ENCODE measurements at places on chromosomes 12 and 14.

DNA sequence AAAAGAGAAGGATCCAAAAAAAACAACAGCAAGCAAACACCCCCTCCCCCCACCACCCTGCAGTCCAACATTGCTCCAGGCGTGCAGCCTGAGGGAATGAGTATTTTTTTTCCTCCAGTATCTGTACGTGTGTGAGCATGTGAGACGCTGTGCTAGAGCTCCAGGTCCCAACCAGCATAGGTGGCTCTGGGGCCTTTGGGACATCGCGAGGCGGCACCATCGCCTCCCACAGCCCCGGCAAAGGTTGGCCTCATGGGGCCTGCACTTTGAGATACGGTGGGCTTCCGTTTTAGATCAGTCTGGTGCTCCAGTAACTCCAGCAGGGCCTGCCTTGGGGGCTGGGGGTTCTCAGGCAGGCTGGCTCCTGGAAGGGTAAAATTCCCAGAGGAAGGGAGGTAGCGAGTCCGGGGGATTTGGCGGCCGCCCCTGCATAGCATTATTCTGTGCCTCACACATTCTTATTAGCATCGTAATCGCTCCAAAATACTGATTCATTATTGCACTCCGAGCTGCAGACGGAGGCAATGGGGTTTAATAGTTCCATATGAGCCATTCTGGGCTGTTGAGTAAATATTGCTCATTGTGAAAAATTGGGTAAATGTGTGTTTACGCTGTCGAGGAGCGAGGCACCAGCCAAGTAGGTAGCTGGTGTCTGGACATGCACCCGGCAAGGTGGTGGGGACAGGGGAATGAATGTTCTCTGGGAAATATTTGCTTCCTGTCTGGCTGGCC is 143.1 kb upstream of the MYL2 start:
- peak overlapping the region; percentile 29 for H3K4me3 ChIP-seq
- DNase-seq: peak; percentile 51
- H3K36me3 ChIP-seq: peaks cover 10% of the 10 kb centered on the region
- H3K27ac ChIP-seq: peak overlapping the region; percentile 34
- no peaks in the 10 kb centered on the region for H3K27me3 ChIP-seq

DNA sequence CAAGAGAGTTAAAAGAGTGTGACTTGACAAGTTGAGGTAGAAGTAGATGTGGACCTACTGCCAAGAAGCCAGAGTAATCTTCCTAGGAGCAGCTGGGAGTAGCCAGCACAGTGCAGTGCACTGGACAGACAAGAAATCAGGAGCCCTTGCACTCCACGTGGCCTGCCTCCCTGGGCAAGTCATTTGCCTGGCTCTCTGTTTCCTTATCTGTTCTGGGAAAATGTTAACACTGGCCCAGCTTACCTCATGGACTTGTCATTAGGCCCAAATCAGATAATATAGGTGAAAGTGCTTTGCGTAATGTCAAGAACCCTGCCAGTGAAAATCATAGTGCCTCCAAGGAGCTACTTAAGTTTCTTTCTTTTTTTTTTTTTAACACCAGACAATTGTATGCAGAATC is 19.2 kb downstream of the SLC7A8 start:
- no peaks in the 10 kb centered on the region for H3K27me3 ChIP-seq
- no peak overlapping the region for H3K4me3 ChIP-seq
- H3K4me1 ChIP-seq: peaks cover 14% of the 10 kb centered on the region
- no peak overlapping the region for H3K27ac ChIP-seq

- H3K4me3 ChIP-seq: no peak overlapping the region
- no peaks in the 10 kb centered on the region for H3K27me3 ChIP-seq
- no peak overlapping the region for H3K27ac ChIP-seq
- peaks cover 5% of the 10 kb centered on the region for H3K36me3 ChIP-seq
These were observed 103.3 kb downstream of the ADCK1 start for GRCh38 chr14:77903221-77903620.

DNA sequence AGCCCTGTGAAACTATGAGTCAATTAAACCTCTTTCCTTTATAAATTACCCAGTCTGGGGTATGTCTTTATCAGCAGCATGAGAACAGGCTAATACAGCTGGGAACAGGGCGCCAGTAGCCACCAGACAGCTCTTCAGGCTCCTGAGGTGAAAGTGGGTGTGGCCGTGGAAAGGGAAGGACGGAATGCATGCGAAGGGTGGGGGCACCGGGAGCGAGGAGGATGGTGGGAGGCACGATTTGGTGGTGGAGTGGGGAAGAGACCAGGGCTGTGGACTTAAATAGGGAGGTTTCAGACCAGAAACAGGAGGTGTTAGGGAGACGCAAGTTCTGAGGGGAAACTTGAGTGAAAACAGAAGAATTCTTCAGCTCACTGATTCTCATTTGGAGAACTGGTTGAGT is 44.1 kb upstream of the CHST11 start:
- H3K27me3 ChIP-seq: no peaks in the 10 kb centered on the region
- no peak for DNase-seq
- no peak overlapping the region for H3K4me3 ChIP-seq
- no peak overlapping the region for H3K27ac ChIP-seq
- H3K36me3 ChIP-seq: no peaks in the 10 kb centered on the region
- peaks cover 12% of the 10 kb centered on the region for H3K4me1 ChIP-seq

- peaks cover 10% of the 10 kb centered on the region for H3K4me1 ChIP-seq
- no peak overlapping the region for H3K4me3 ChIP-seq
- H3K27ac ChIP-seq: no peak overlapping the region
- no peaks in the 10 kb centered on the region for H3K27me3 ChIP-seq
- DNase-seq: no peak
These were observed 83.0 kb downstream of the ACTN1 start for GRCh38 chr14:68896132-68896531.

GRCh38 chr12:44405297-44405696 is 470.8 kb downstream of the NELL2 start:
- H3K36me3 ChIP-seq: no peaks in the 10 kb centered on the region
- no peak overlapping the region for H3K27ac ChIP-seq
- peaks cover 43% of the 10 kb centered on the region for H3K27me3 ChIP-seq

DNA sequence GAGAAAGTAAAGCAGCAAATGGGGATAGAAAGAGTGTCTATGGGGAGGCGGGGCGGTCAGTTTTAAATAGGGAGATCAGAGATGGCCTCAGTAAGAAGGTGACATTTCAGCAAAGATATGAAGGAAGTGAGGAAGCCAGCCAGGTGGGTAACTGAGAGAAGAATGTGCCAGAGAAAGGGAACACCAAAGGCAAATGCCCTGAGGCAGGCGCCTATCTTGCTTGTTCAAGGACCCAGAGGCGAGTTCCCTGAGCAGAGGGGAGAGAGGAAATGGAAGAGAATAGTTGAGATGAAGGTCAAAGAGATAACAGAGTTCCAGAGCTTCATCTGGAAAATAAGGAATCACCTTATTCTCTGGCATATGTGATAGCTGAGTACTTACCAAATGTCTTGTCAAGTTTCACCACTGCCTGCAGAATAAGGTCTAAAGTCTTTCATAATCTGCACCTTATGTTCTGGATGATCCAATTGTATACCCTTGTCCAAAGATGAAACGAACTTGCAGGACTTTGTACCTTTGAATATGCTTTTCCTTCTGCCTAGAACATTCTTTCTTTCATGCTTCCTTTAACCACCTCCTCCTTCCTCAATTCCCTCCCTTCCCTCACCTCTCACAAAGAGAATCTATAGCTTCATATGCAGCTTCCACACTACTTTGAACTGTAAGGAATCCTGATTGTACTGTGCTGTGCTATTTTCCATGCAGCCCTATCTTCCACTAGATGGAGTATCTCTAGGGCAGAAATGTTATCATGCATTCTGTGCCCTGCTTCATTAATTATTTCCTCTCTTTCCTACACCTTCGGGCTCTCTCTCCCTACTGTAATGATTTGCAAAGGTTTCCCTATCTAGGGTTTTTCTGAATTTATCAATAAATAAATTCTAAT is 38.5 kb downstream of the GNPTAB start:
- peaks cover 11% of the 10 kb centered on the region for H3K36me3 ChIP-seq
- H3K4me1 ChIP-seq: no peaks in the 10 kb centered on the region
- peak; percentile 4 for DNase-seq

DNA sequence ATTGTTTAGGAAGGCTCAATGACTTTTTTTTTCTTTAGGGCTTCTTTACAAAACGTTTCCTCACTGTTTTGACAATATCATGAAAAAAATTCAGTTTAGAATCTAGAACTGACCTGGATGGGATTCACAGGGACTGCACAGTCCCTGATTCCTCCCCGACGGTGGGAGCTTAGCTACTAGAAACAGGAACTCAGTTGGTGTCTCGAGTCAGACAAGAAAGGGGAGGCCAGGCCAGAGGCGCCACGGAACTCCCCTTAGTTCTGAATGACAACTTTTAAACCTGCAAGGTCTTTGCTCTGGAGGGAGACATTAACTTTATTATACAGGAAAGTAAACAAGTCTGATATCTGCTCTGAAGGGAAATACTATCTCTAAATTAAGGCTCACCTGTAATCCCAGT is 45.4 kb upstream of the SRP54 start:
- no peak for DNase-seq
- no peaks in the 10 kb centered on the region for H3K36me3 ChIP-seq
- no peak overlapping the region for H3K4me3 ChIP-seq
- no peaks in the 10 kb centered on the region for H3K4me1 ChIP-seq

DNA sequence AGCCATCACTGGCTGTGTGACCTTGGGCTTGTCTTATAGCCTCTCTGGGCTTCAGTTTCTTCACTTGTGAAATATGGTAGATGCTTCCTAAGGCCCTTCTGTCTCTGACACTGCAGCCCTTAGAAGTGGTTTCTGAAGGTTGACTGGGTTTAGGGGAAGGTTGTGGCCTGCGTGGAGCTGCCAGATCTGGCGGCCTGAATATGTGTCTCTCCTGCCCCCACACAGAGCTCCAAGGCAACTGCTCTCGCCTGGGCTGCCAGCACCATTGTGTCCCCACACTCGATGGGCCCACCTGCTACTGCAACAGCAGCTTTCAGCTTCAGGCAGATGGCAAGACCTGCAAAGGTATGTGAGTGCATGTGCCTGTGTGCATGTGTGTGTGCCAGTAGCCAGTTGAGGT is 4.0 kb downstream of the LRP1-AS start:
- H3K27ac ChIP-seq: no peak overlapping the region
- no peak for DNase-seq
- peaks cover 14% of the 10 kb centered on the region for H3K4me1 ChIP-seq
- peaks cover 35% of the 10 kb centered on the region for H3K36me3 ChIP-seq

DNA sequence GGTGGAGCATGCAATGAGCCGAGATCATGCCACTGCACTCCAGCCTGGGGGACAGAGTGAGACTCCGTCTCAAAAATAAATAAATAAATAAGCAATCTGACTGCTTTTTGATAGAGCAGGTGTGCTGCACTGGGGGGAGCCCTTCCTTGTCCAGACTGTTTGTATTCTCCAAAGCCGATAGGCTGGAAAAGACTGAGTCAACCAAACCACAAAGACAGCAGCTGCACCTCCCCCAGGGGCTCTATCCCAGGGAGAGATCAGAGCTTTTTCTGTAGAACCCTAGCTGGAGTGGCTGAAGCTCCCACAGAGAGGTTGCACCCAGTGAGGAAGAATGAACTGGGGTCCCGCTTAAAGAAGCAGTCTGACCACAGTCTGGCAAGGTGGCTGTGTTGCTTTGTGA is 45.8 kb upstream of the LALBA start:
- H3K27me3 ChIP-seq: peaks cover 63% of the 10 kb centered on the region
- peak; percentile 9 for DNase-seq
- no peak overlapping the region for H3K4me3 ChIP-seq
- no peak overlapping the region for H3K27ac ChIP-seq
- no peaks in the 10 kb centered on the region for H3K36me3 ChIP-seq

- no peaks in the 10 kb centered on the region for H3K36me3 ChIP-seq
- peak overlapping the region; percentile 61 for H3K27ac ChIP-seq
- H3K4me3 ChIP-seq: no peak overlapping the region
- DNase-seq: peak; percentile 90
These were observed 285.3 kb downstream of the DPF3 start for GRCh38 chr14:72608391-72609204.

- H3K27ac ChIP-seq: no peak overlapping the region
- no peaks in the 10 kb centered on the region for H3K36me3 ChIP-seq
- no peak overlapping the region for H3K4me3 ChIP-seq
- H3K4me1 ChIP-seq: peaks cover 5% of the 10 kb centered on the region
- peaks cover 27% of the 10 kb centered on the region for H3K27me3 ChIP-seq
- no peak for DNase-seq
These were observed 45.0 kb downstream of the SLC6A12 start for GRCh38 chr12:168763-169525.

- no peak overlapping the region for H3K4me3 ChIP-seq
- DNase-seq: no peak
- H3K27me3 ChIP-seq: no peaks in the 10 kb centered on the region
- no peak overlapping the region for H3K27ac ChIP-seq
- H3K36me3 ChIP-seq: no peaks in the 10 kb centered on the region
These were observed 441.7 kb downstream of the RAD51B start for GRCh38 chr14:68261092-68261842.

GRCh38 chr12:96053476-96054243 is 18.3 kb upstream of the LTA4H start:
- no peak for DNase-seq

DNA sequence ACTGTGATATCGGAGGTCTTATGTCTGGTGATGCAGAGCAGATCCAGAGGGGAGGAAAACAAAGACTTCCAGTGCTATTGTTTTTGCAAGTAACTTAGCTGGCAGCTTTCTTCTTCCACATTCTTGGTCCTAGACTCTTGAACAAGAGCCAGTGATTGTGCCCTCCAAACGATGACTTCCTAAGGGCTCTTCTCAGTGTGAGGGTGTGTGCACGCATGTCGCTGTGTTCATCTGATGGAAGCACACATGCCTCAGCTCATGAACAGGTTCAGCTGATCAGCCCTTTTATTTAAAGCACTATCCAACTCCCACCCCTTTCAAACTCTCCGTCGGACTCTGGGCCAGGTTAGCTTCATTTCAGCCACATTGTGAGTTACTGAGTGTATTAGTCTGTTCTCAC is 59.5 kb downstream of the SMOC1 start:
- no peaks in the 10 kb centered on the region for H3K4me1 ChIP-seq
- H3K4me3 ChIP-seq: no peak overlapping the region
- no peaks in the 10 kb centered on the region for H3K36me3 ChIP-seq
- H3K27me3 ChIP-seq: no peaks in the 10 kb centered on the region
- DNase-seq: no peak

DNA sequence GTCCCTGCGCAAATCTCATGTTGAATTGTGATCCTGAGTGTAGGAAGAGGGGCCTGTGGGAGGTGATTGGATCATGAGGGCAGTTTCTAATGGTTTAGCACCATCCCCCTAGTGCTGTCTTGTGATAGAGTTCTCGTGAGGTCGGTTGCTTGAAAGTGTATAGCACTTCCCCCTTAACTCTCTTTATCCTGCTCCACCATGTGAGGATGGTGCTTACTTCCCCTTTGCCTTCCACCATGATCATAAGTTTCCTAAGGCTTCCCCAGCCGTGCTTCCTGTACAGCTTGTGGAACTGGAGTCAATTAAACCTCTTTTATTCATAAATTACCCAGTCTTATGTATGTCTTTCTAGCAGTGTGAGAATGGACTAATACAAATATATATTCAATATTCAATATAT is 303.7 kb upstream of the SEL1L start:
- no peaks in the 10 kb centered on the region for H3K27me3 ChIP-seq
- H3K27ac ChIP-seq: no peak overlapping the region
- H3K4me1 ChIP-seq: no peaks in the 10 kb centered on the region
- DNase-seq: no peak
- H3K36me3 ChIP-seq: no peaks in the 10 kb centered on the region

GRCh38 chr14:83912032-83912642 is 1617.8 kb upstream of the FLRT2 start:
- no peaks in the 10 kb centered on the region for H3K27me3 ChIP-seq
- no peaks in the 10 kb centered on the region for H3K4me1 ChIP-seq
- no peak overlapping the region for H3K4me3 ChIP-seq
- no peak for DNase-seq

- no peaks in the 10 kb centered on the region for H3K27me3 ChIP-seq
- DNase-seq: peak; percentile 64
- peaks cover 5% of the 10 kb centered on the region for H3K4me1 ChIP-seq
- no peaks in the 10 kb centered on the region for H3K36me3 ChIP-seq
- no peak overlapping the region for H3K27ac ChIP-seq
- no peak overlapping the region for H3K4me3 ChIP-seq
These were observed 284.2 kb upstream of the CAND1 start for GRCh38 chr12:66984962-66985361.

GRCh38 chr12:104802208-104802607 is 155.9 kb downstream of the SLC41A2 start:
- no peak overlapping the region for H3K4me3 ChIP-seq
- H3K4me1 ChIP-seq: peaks cover 18% of the 10 kb centered on the region
- no peaks in the 10 kb centered on the region for H3K27me3 ChIP-seq

Data from MCF 10A (cell line).